ENCODE measurements at places on chromosomes 7 and 10.

GRCh38 chr10:70197235-70197945 lies 27.1 kb upstream of the SAR1A start:
- DNase-seq, result no peak

DNA sequence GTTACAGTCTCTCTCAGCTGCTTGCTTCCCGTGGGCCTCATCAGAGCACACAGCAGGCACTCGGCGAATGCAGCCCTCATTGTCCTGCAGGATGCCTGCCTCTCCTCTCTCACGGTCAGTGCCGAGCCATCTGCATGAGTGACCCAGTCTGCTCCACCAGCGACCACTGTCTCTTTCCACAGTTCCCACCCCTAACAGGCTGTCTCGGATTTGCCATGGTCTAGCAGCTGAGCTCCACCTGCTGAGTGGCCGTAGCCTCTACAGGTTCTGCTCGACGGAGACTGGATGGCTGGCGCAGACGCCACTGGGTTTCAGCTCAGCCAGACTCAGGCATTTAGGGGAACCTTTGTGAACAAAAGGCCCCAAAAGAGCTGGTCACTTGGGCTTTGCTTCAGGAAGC lies 209.4 kb upstream of the FOXK1 start:
- no peak for DNase-seq

- DNase-seq, result no peak
Observed at GRCh38 chr10:87991946-87992345, 128.5 kb downstream of the PTEN start.

GRCh38 chr10:77378366-77379349 lies 258.9 kb downstream of the KCNMA1 start:
- no peak for DNase-seq

Measured in omental fat pad (tissue), 4 donors.